ENCODE measurements at places on chromosomes 1 and 21.
A peak's percentile ranks its signal among the peaks of the same experiment; 100 is the strongest.

DNA sequence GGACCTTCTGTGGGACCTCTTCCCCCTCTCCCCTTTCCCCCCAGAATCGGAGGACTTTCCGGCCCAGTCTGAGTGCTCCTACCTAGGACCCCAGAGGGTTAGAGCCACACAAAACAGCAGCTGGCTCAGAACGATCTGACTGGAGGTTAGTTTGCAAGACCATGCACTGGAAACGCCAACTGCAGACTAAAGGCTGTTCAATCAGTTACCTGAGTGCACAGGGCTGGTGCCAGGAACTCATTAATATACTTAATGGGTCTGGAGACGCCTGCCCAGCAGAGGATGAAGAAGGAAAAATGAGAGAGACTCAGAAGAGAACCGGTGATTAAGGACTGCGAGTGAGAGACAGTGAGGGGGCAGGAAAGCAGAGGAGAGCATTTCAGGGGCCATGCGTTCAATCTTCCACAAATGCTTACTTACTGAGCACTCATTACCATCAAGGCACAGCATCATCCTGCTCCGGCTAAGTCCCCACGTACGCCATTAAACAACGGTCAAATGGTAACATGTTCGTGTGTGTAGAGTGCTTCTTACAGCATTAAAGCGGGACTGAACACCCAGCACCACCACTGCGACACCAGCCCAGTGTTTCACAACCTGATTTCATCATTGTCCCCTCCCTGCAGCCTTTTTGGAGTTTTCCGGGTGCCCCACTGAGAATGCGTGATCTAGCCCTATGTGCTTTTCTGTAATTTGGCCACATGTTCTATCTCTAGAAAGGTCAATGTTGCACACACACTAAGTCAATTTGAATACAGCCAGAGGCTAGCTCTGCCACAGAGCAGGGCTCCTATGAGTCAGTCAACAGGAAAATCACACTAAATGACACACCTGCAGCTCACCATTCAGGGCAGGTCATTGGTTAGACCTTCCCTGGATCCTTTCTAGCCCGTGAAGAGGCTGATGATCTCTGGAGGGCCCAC lies 7.6 kb downstream of the ENO1 start:
- no peak for DNase-seq

GRCh38 chr1:16258591-16259135 lies 21.7 kb upstream of the CPLANE2 start:
- DNase-seq: no peak

DNA sequence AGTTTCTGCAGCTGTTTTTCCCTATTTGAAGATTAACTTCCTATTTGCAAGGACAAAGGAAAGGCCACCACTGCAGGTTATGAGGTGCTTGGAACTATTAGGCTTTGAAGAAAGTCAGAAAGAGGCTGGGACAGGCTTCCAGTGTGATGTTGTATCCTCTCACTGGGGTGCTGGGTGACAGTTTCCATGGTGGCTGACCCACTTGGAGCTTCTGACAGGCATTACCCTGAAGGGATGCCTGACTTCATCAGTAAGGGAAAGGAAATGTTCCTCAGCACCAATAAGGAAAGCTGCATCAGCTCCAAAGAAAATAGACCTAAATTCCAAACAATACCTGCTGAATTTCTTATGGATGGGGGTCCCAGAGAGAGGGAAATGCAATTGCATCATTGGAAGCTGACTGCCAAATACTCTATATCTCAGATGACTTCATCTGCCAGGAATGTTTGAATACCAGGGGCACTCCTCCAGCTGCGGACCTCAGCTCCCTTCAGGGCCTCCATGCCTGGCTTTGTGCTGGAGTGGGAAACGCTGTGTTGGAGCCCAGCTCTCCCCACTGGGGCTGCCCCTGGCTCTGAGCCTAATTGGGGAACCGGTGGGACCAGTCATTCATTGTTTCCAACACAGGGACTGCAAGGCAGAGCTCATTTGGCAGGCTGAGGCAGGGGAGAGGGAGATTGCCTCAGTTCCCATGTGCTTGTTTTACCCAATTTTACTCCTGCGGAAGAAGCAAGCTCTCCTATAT lies 76.6 kb downstream of the RGL1 start:
- peak; percentile 65 for DNase-seq

- DNase-seq: peak; percentile 90
Measured at GRCh38 chr1:170680428-170680827, 16.5 kb downstream of the PRRX1 start.

GRCh38 chr1:186208405-186209129 lies 166.5 kb downstream of the TPR start:
- DNase-seq: peak; percentile 12

- DNase-seq: no peak
Measured at GRCh38 chr1:114209971-114210370, 56.3 kb upstream of the SYT6 start.

- no peak for DNase-seq
Measured at GRCh38 chr1:180366371-180367068, 135.9 kb downstream of the ACBD6 start.

DNA sequence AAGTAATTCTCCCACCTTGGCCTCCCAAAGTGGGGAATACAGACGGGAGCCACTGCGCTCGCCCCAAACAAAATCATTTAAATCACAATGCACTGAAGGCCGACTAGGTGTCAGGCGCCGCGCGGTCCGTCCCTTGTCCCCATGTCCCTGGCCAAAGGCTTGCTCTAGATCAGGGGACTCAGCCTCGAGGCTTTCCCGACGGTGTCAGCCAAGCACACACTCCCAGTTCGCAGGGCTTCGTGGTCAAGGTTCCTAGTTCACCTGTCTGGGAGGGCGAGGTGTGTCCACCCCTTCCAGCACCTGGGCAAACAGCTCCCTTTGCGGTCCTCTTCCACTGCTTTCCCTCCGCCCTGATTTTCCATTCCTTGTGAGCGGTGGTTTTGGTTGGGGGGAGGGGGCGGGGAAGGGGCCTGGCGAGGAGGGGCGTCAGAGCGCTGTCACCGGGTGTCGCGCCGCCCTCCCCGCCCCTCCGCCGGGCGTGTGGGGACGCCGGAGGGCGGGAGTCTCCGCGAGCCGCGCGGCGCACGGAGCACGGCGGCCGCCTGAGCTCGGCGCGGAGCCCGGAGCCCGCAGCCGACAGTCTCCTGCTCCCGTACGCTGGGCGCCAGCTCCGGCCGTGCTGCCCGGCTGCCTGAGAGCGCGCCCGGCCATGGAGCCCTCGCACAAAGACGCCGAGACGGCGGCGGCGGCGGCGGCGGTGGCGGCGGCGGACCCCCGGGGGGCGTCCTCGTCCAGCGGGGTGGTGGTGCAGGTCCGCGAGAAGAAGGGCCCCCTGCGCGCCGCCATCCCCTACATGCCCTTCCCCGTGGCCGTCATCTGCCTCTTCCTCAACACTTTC lies at the start of gene STUM:
STUM (plus strand) TSS at position 509 of the 838 bp plus-strand sequence; CDS start at position 650, 141 bp downstream.
- peak; percentile 82 for DNase-seq

DNA sequence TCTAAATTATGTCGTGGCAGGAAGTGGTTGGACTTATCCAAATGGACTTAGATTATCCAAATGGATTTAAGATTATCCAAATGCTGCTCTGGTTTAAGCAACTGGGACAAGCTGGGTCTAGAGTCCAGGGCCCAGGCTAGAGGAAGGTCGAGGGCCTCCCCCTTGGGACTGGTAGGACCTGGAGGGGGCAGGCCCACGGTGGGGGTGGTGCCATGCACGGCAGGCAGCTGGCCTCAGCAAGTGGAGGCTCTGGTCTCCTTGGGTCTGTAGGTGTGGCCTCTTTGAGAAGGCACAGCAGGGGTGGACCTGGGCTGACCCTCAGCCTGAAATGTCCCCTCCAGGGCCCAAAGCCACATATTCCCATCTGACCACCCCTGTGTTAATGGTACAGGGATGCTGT lies 29.8 kb downstream of the PADI6 start:
- DNase-seq: no peak

- no peak for DNase-seq
Measured at GRCh38 chr1:224883091-224883490, 46.4 kb upstream of the DNAH14 start.

DNA sequence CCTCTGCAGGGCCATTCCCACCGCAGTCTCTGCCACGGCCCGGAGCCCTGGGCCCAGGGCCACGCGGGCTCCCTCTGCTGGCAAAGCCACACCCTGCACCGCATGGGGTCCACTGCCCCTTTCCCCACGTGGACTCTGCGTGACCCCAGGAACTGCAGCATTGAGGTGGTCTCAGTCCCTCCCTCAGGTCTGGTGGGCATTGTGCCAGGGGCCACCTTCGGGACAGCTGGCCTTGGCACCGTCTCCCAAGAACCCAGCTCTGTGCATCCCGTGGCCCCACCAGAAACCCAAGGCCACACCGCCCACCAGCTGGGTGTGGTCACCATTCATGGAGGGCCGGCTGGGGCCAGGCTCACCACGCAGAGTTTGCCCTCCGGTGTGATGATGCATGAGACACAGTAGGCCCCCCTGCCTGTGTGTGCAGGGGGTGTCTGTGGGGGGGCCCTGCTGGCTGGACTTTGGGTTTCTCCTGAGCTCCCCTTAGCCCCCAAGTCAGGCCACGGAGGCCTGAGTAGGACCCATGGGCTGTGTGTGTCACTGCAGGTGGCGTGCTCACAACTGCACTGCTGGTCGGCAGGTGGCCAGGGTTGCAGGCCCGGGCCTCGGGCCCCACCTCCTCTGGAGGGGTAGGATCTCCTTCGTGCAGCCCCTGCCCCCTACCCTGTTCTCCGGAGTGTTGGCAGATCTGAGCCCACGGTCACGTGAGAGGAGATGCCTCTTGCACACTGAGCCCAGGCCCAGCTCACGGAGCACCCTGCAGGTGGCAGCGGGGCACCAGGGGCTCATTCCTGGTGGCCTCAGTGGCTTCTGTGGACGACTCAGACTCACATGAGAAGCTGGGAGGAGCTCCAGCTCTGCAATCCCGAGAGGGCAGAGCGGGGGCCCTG lies 5.8 kb downstream of the VWA1 start:
- DNase-seq: peak; percentile 57

DNA sequence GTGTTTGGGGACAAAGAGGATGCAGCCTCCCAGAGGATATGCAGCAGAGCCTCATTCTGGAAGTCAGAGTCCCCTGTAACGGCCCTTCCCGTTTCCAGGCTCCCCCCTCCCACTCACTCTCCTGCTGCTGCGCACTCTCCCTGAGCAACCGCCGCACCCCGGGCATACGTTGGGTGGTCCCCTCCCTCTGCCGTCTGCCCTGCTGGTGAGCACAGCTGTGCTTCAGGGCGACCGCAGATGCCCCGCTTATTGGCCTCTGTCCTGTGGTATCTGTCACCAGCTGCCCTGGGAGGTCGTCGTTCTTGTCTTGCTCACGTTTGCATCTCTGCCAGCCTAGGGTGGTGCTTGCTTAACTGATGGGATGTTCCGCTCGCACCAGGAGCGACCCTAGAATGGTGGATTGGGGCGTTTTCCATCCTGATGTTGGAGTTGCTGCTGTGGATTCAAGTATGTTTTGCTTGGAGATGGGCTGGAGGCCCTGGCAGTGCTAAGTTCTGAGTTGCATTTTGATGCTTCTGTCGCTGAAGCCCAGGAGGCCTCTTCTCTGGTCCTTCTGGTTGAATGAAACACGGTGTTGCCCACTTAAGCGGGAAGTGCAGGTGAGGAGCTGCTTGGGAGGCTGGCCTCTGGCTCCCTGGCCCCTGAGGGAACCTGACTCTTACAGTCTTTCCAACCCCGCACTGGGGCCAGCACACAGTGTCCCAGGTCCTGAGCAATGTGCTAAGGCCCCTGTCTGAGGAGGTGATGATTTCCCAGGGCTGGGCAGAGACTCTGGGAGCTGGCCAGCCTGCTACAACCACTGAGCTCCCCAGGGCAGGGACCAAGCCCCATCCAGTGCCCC lies 3.2 kb downstream of the TMEM201 start:
- no peak for DNase-seq

- no peak for DNase-seq
Measured at GRCh38 chr1:179742291-179742690, 800 bp upstream of the FAM163A start.

GRCh38 chr1:44817307-44817706 lies 9.0 kb downstream of the BTBD19 start:
- DNase-seq: no peak

DNA sequence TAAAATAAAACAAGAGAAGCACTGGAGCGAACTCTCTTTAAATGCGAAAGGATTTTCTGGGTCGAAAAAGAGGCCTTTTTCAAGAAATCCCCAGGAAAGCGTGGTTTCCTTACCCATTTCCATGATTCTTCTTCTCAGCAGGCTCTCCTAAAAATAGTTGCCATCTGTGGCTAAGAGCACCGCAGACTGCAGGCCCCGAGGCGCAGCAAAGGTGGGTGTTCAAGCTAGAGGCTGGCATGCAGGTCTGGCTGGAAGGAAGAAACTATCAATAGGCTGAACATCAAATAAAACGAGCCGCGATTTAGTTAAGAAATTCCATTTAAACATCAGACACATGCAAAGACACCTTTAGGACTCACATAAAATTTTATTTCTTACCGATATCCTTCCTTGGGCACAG lies 135.1 kb downstream of the ADAMTS1 start:
- no peak for DNase-seq

GRCh38 chr1:155831279-155831976 lies 25.6 kb downstream of the GON4L start:
- DNase-seq: no peak

GRCh38 chr1:161083748-161084596 lies 5.4 kb downstream of the NECTIN4 start:
- peak; percentile 47 for DNase-seq

DNA sequence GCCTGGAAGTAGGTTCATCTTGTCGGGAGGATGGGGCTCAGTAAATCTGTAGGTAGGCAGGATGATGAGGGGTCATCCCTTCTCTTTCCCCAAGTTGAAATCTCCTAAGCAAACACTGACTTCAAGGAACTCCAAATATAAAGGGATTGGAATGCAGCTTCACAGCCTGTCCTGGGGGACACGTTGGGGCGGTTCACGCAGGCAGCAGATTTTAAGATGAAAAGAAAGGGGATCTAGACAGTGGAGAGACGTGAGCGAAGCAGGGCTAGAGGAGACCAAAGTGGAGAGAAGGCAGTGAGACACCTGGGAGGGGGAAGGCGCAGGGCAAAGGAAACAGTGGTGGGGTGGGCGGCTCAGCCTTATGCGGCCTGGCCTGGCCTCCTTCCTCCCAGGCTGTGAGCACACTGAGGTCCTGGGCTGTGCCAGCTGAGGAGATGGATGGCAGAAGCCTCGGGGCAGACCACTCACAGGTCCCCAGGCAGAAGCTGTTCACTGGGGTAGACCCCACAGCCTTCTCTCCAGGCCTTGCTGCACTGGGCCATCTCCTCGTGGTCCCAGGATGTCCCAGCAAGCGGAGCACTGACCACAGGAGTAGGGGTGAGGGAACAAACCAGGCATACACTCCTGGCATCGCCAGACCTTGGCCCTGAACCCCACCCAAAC lies 51.7 kb downstream of the TOR1AIP2 start:
- no peak for DNase-seq

GRCh38 chr1:202862679-202863560 lies 26.0 kb downstream of the RABIF start:
- no peak for DNase-seq

- DNase-seq: no peak
Measured at GRCh38 chr1:119908661-119909060, 12.3 kb upstream of the ADAM30 start.

DNA sequence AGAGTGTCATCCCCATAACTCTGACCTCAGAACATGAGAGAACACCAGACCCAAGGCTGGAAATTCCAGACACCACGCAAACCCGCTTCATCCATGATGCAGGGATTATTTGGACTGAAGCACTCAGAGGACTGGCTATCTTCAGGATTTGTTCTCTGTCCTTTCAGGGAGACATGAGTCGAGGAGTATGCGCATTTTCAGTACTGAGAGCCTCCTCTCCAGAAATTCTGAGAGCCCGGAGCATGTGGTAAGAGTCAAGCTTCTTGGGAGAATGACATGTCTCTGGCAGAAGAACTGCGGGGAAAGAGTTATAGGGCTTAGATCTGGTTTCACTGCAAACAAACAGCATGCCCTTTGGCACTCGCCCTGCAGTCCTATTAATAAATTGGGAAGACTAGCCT lies 6.9 kb downstream of the LAX1 start:
- DNase-seq: no peak

GRCh38 chr1:2283991-2284895 lies 56.1 kb downstream of the SKI start:
- DNase-seq: no peak

Data from cardiac muscle cell (in vitro differentiated cells and primary cell).